ENCODE measurements at places on chromosomes 4 and X.

GRCh38 chrX:40780082-40780481 is 44.7 kb upstream of the MED14 start:
- DNase-seq = no peak

- DNase-seq = no peak
These were observed 12.1 kb upstream of the NPFFR2 start for GRCh38 chr4:72019688-72020087.

- DNase-seq = no peak
These were observed 51.4 kb downstream of the NPY5R start for GRCh38 chr4:163395055-163395454.

- no peak for DNase-seq
These were observed 356.7 kb upstream of the DIPK2B start for GRCh38 chrX:45557387-45557786.

DNA sequence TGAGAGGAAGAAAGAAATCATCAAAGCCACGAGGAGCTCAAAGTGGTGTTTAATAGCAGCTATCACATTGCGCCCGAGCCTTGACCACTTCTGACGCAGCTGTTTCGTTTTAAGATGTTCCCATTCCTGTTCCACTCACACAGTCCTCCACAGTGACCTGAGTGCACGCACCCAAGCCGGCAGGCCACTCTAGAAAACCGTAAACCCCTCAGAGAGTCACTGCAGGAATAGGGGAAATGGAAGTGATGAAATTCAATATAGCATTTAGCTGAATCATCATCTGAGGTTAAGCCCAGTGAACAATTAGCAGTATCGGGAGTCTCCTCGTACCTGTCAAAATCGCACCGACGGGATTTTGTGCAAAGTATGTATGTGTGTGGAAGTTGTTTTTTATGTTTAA is 17.9 kb upstream of the HAND2 start:
- no peak for DNase-seq
